ENCODE measurements at places on chromosomes 2 and 18.

- DNase-seq: no peak
These were observed 304.9 kb downstream of the DSEL start for GRCh38 chr18:67211646-67212045.

GRCh38 chr2:240986787-240987411 lies 11.5 kb upstream of the SNED1 start:
- no peak for DNase-seq

GRCh38 chr2:197195518-197195917 lies 115.1 kb downstream of the ANKRD44 start:
- no peak for DNase-seq

GRCh38 chr18:61681065-61681464 lies 211.7 kb downstream of the RNF152 start:
- DNase-seq: no peak

- DNase-seq: peak; percentile 98
These were observed 39.5 kb upstream of the MCFD2 start for GRCh38 chr2:46954951-46955571.

- no peak for DNase-seq
These were observed 677 bp downstream of the GAD1 start for GRCh38 chr2:170817093-170818035.

DNA sequence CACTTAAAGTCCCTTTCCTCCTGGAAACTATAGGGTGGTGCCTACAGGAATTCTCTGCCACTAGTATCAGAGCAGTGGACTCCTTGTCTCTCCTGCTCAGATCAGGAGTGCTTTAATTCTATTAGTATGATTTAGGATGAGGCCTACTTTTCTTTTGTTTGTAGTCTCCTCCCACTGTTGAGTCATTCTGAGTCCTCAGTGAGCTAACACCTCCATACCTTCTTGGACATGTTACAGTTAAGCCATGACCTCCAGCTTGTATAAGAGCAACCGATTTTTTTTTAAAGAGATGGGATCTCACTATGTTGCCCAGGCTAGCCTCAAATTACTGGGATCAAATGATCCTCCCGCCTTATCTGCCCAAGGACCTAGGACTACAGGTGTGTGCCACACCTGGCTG lies 48.7 kb upstream of the OTOF start:
- no peak for DNase-seq

- DNase-seq: no peak
These were observed 50.0 kb downstream of the KCNG2 start for GRCh38 chr18:79847606-79848293.

DNA sequence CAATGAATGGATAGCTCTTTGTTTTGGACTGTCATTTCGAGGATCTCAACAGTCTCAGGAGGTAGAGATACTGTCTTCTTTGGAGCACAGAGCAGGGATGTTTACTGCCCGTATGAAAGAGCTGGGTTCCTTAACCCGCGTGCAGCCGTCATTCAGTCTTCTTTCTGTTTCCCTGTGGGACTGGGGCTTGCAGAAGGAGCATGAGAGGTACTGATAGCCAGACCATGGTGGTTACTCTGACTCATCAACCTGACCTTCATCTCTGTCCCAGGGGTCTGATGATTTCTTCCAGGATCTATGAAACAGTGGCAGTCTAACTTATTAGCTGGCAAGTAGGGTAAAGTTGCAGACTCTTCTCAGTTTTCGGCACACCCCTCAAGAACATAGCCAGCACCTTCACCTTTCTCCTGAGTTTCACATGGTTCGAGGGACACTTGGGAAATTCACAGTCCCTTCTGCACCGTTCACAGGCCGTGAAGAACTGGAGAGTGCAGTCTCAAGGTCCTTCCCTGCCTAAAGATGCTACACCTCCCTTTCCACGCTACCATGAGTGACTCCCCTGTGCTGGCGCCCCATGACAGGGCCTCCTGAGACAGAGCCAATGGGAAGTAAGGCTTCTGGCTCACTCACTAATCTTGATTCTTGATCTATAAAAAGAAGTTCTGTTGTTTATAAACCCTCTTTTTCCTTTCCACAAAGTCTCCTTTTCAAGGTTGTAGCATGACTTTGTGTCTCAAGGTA lies 226.2 kb downstream of the MC4R start:
- no peak for DNase-seq

DNA sequence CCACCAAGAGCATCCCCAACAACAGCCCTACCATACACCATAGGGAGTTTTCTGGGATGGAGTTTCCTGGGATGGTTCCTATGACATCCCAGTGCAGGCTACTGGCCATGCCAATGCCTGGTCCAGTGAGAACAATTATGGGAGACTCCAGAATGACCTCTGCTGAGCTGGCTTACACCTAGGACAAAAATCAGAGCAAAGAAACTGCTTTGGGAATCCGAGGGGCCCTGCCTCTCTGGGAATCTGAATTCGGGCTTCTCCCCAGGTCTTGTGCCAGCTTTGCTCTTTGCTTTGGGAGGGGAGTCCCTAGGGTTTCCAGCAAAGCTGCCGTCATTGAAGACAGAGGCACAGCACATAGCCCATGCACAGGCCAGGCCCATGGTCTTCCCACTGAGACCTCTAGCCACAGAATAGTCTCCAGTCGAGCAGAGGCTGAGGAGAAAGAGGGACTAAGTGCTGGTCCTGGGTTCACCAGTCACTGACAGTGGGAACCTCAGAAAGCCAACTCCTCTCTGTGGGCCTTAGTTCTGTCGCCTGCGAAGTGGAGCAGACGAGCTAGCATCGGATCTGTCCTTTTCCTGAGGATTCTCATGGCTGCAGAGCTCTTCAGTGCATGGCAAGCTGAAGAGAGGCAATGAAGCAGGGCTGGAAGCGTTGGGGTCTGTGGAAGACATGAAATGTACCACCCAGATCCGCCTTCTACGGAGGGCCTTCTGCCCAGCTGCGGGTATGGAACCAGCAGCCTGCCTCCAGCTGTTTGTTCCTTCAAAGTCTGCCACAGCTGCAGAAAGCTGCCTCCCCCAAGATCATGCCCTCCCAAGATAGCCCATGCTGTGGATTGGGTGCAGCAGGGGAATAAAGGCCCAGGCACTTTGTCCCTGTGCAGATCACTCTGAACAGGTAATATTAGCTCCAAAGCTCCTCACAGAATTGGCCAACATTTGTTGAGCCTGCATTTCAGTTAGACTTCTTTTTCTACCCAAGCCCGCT lies 11.2 kb upstream of the LBH start:
- peak; percentile 33 for DNase-seq

- peak; percentile 54 for DNase-seq
These were observed 963.6 kb downstream of the SOCS6 start for GRCh38 chr18:71252351-71252865.

GRCh38 chr2:10168221-10168620 lies 45.7 kb downstream of the RRM2 start:
- peak; percentile 68 for DNase-seq

DNA sequence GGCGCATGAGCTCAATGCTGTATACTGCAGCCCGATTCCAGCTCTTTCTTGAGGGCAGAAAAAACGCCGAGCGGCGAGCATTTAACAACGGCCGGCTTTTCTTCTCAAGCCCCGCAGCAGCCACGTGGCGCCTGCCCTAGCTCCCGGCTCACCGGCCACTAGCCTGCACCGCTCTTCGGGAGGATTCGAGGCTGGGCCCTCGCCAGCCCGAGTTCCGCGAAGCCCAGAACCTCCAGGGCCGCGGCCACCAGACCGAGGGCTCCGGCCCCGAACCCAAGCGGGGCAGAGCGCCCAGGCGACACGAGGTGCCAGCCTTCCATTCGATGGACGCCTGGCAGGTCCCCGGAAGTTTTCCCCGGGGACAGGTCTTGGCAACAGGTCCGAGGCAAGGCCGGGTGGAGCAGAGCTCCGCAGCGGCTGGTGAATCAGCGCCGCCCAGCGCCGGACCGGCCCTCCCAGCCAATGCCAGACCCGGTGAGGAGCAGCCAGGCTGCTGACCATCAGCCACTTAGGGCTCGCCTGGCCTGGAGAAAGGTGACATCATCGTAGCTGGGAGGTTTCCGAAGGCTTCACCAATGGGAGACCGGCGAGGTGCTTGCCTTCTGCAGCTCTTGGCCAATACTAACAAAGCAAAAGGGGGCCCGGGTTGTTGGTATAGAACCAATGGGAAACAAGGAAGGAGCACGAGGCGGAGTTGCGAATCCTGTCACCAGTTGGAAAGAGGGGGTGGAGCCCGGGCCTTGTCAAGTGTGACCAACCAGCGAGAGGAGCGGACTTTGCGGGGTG lies 552 bp upstream of the MXD1 start:
- DNase-seq: peak; percentile 100

DNA sequence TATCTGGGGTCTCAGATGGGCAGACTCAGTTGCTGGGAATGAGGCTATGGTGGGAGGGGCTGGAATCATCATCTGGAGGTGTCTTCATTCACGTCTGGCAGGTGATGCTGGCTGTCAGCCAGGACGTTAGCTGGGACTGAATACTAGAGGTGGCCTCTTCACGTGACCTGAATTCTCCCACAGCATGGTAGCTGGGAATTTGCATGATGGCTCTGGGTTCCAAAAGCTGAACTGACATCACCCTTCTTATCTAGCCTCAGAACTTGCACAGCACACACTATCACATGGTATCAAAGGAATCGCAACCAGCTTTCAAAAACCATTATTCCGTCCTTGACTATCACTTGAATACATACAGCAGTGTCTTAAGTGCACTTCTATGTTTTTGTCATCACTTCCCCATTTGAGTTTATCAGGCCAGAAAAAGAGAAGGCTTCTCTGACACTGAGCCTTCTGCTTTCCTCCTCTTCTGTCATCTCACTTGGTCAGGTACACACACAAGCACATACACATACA lies 53.0 kb upstream of the LRP2 start:
- no peak for DNase-seq

DNA sequence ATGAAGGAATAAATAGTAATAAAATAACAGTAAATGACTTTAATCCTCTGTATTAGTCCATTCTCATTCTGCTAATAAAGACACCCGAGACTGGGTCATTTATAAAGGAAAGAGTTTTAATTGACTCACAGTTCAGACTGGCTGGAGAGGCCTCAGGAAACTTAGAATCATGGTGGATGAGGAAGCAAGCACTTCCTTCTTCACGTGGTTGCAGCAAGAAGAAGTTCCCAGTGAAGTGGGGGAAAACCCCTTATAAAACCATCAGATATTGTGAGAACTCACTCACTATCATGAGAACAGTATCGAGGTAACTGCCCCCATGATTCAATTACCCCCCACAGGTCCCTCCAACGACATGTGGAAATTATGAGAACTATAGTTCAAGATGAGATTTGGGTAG lies 727.9 kb upstream of the LINC00305 start:
- DNase-seq: no peak

- DNase-seq: no peak
These were observed 799.6 kb upstream of the CHAC2 start for GRCh38 chr2:52968043-52968442.

DNA sequence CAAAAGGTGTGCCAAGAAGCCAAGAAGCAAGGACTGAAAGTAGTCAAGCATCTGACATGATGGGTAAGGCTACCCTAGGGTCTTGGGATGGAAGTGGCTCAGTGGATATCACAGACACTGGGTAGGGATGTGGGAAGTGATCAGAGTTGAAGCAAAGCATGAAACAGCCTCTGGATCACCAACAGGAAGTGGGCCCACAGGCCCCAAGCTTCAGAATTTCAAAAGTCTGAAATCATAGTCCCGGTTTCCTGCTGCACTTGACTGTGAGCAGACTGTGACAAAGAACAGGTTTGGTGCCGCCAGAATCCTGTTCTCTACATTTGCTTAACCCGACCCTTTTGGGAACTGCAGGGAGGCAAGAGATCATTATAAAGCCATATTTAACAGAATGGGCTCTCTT lies 57.4 kb downstream of the SP100 start:
- no peak for DNase-seq

- DNase-seq: no peak
These were observed 154.3 kb upstream of the DOCK10 start for GRCh38 chr2:225196579-225196978.
